Stimulated activated CD8-positive, alpha-beta memory T cell treated with anti-CD3 and anti-CD28 coated beads, Interleukin-4, amount 100 ng/mL, for 48 hours (primary cell): ENCODE measurements at places on chromosomes 1 and 21.

DNA sequence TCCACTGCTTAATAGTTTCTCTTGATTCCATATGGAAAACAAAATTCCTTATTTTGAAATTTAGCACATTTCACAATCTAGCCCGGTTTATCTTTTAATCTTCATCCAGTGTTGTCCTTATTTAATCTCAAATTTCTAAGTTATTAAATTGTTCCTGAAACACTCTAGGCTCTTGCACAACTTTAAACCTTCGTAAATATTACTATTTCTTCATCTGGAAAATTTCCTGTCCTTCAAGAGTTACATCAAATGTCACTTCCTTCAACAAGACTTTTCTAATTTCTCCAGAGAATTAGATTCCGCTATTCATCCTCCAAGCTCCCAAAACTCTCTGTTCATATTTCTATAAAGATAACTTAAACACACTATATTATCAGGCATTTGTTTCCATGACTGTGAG, 6.5 kb downstream of the FMO5 start:
- DNase-seq: no peak

DNA sequence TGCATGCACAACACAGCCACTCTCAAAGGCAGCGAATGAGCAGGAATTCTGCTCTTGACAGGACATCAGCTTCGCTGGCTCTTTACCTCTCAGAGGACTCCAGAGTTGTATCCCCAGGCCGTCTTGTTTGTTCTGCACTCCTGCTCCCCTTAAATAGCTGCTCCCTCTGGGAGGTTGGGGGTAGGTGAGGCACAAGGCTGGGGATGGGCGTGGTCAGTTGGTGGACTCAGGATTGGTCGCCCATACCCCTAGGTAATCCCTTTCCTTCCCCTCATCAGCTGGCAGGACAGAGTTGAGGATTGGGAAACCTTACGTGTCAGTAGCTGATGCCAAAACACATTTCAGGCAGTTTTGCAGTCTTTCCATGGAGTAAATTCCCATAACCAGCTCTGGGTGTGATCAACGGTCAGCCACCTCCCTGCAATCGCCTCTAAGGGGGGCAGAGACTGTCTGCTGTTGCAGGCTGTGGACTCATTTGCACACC, at the start of gene PLA2G2A:
Gene PLA2G2A, minus strand, starts transcription at position 125 of the 484 bp plus-strand sequence. CDS start 845 bp downstream, outside the sequence.
- no peak for DNase-seq

GRCh38 chr21:15301736-15302135, 236.9 kb upstream of the NRIP1 start:
- no peak for DNase-seq

DNA sequence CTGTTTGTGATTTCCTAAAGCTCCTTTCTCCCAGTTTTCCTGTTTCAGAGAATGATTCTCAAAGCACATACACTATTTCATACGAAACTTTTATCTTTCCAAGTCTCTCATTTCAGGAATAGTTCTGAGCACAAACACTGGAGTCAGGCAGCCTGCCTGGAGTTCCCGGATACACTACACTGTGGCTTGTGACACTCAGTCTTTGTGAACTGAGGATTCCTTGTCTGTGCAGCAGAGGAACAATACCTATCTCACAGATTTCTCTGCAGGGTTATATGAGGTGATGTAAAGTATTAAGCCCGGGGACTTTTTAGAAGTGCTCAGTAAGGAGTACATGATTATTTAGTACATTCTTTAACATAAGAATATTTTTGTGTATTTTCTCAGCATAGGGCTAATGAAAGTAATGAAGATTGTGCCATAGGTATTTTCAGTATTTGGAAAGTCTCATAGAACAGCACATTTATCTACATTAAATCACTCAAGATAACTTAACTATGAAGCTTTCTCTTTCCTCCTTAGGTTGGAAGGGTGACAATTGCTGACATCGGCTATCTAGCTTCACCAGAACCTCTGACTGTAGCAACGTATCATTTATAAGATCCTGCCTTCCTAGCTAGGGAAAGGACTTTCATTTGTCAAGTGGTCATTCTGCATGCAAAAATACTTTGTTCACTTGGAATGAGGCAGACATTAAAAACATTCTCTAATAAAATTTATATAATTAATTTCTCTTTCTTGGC, 12.9 kb downstream of the GBP2 start:
- no peak for DNase-seq

DNA sequence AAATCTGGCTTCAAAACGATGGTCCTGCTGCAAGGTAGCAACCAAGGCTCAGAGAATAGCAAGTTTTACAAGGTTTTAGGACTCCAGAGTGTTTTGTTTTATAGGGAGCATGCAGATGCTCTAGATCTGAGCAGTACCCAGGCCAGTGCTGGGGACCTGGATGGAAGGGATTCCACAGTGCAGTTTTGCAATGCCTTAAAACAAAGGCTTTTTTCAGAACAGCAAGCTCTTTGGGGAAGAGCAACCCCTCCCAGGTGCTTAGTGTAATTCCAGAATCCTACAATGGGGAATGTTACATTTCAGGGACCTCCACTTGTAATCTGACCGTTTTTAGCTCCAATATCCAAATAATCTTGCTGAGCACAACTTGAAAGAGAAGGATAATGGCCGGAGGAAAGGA, 6.7 kb downstream of the ROR1 start:
- DNase-seq: no peak

DNA sequence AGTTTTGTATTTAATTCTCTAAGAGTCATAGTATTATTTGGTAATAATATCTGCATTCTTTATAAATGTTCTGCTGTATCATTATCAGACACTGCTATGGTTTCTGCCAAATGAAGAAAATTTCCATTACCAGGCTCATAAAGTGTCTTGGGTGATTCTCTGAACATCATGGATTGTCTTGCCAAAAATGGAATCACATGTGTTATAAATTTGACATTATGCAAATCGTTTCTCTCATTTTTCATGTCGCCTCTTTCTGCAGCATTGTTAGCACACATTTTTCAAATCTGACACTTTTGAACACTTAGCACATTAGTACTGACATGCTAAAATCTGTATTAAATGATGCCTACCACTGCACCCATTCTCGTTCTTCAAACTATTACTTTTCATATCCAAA, 74.2 kb upstream of the NEK7 start:
- no peak for DNase-seq

DNA sequence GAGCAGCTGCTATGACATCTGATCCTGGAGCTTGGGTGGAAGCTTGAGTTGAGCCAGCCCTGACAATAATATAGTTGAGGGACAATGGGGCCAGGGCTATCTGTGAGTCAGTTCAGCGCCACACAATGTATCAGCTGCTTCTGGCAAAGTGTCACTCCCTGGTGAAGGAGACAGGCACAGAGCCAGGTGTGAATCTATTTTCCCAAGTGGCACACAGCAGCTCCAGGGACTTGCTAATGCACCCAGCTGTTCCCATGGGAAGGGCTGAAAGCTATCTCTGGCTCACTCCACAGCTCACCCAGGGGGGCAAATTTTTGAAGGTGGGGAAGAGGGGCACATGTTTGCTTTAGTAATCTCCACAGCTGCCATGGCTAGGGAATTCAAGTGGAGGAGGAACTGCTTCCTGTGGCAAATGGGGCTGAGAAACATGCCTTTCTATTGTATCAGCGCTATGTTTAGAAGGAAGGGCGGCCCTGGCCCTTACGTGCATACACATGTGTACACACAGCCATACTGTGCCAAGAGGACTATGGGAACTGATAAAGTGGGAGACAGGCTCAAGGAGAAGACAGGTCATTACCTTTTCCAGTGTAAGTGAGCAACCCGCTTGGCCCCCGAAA, 2.2 kb downstream of the CYB5R1 start:
- DNase-seq: no peak

DNA sequence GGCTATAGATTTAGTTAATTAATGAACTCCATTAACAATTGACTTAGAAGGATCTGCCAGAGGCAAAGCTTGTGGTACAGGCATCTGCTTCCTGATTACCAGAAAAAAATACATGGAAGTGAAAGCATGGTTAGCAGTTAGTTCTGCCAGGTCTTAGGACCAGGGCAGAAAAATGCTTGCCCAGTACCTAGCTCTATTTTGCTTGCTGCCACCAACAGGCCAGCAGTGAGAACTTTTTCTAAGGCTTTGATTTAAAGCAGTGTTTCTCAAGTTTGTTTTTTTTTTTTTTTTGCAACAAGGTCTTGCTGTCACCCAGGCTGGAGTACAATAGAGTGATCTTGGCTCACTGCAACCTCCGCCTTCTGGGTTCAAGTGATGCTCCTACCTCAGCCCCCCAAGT, 16.4 kb upstream of the MTF1 start:
- no peak for DNase-seq

DNA sequence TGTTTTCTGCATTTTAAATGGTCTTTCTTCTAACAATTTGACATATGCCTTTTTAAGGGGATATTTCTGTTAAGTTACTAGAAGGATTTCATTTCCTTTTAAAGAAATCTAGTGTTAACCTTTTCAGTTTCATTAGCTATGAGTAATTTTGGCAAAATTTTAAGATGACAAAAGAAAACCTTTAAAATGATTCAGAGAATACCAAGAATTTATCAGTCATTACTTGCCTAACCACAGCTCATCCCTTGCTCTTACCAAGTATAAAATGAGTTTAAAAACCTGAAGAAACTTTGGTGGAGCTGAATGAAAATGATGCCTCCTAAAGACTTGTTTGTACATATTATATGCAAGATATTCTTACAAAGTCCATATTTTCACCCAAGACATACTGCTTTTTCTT, 101.7 kb downstream of the NEK7 start:
- no peak for DNase-seq

- no peak for DNase-seq
Observed at GRCh38 chr1:235069577-235070563, 58.8 kb downstream of the TOMM20 start.

DNA sequence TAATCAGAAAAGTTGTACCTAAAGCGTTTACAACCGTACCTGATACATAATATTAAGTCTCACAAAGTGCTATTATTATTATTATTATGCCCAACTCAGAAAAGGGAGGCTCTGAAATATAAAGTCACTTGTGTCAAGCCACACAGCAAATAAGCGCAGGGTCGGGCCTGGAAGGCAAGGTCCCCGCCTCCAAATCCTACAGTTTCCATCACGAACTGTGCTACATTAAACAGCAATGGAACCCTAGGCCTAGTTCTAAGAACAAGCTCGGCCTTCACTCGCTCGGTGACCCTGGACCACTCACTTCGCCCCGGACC, 549 bp downstream of the PARS2 start:
- no peak for DNase-seq

DNA sequence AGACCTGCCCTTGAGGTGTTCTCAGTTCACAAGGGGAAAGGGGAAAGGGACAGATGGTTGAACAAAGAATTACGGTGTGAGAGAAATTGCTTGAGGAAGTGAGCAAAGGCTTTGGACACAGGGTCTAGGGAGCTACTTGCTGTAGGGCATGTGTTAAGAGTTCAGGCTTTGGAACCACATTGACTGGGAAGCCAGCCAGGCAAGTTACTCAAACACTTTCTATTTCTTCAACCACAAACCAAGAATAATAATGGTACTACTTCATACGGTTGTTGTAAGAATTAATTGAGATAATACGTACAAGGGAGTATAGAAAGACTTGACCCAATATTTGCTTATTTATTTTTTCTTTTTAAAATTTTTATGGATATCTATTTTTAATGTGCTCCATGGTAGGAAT, 26.6 kb downstream of the AK4 start:
- no peak for DNase-seq

- no peak for DNase-seq
Observed at GRCh38 chr1:27821761-27822315, 8.7 kb upstream of the PPP1R8 start.

GRCh38 chr1:224160171-224160682, 22.8 kb upstream of the DEGS1 start:
- DNase-seq: no peak

GRCh38 chr1:88876573-88877365, 14.6 kb downstream of the GTF2B start:
- DNase-seq: no peak

DNA sequence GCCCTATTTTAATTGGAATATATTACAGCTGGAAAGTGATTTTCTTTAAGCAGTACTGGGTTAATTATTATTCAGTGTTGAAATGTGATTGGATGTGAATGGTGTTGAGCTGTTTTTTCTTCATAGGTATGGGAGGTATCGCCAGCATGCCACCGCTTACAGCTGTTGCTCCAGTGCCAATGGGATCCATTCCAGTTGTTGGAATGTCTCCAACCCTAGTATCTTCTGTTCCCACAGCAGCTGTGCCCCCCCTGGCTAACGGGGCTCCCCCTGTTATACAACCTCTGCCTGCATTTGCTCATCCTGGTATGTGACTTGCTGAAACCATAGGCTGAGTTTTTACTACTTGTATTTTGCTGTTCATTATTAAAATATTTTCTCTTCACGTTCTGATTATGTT, 107.7 kb downstream of the ITSN1 start:
- no peak for DNase-seq

- DNase-seq: no peak
Observed at GRCh38 chr1:208874915-208875314, 630.7 kb upstream of the PLXNA2 start.

GRCh38 chr1:37723072-37723389, 30.7 kb downstream of the CDCA8 start:
- DNase-seq: no peak

DNA sequence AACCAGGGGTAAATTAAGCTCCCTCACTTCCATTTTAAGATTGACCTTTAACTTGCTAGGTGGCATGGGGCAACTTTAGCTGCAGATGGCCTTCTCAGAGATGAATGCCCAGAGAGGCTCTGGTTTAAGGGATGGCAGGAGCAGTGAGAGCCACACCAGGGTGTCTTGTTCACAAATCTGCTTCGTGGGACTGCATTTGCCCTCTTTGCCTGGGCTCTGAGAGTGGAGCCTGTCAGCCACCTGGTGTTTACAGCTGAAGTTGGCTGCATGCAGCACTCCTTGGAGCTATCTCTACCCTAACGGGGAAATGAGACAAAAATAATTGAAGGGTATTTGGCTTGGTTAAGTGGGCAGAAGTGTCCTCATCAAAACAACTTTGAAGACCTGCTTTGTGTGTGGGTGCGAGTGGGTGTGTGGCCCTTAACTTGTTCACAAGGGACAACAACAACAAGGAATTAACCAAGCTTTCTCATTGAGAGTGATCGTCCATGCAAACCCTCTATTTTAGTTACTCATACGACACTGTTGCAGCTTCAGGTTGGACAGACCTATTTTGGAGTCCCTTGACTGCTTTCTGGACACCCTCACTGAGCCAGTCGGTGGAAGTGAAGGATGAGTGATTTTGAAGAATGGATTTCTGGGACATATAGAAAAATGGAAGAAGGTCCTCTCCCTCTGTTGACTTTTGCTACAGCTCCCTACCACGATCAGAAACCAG, 29.8 kb downstream of the PGM1 start:
- DNase-seq: no peak

- DNase-seq: no peak
Observed at GRCh38 chr1:18047122-18047521, 60.5 kb upstream of the IGSF21 start.

DNA sequence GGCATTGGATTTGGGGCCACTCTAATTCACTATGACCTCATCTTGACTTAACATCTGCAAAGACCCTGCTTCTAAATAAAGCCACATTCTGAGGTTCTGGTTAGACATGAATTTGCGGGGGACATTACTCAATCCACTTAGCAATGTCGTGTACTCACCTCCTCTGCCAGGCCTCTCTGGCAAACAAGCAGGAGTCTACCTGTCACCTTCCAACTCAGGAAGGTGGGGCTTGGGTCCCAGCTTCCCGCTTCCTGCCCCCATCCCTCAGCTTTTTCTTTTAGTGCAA, 177.8 kb downstream of the PSMG1 start:
- no peak for DNase-seq
